ENCODE measurements at places on chromosomes 2 and 18. TPM values are rescaled to one million over a fixed set of nuclear protein-coding genes. Genes with fewer than 3 reads are reported as not detected.

- no peaks in the 10 kb centered on the region for H3K4me1 ChIP-seq
- no peak overlapping the region for H3K4me3 ChIP-seq
- H3K27ac ChIP-seq: no peak overlapping the region
- no peaks in the 10 kb centered on the region for H3K36me3 ChIP-seq
- DNase-seq: no peak
These were observed 20.9 kb upstream of the CCDC150 start for GRCh38 chr2:196618661-196619060.

CFAP53 gene
- total RNA-seq: 0.18 TPM

ALPP gene
- total RNA-seq: 0.09 TPM

POTEC gene
- not detected for total RNA-seq

GRCh38 chr2:60152226-60152833 lies 401.1 kb downstream of the BCL11A start:
- no peak for DNase-seq
- no peak overlapping the region for H3K4me3 ChIP-seq
- H3K27ac ChIP-seq: no peak overlapping the region
- no peaks in the 10 kb centered on the region for H3K27me3 ChIP-seq

WNT6 gene
- total RNA-seq: 0.09 TPM

CXCR4 gene
- total RNA-seq: 23.1 TPM

DNA sequence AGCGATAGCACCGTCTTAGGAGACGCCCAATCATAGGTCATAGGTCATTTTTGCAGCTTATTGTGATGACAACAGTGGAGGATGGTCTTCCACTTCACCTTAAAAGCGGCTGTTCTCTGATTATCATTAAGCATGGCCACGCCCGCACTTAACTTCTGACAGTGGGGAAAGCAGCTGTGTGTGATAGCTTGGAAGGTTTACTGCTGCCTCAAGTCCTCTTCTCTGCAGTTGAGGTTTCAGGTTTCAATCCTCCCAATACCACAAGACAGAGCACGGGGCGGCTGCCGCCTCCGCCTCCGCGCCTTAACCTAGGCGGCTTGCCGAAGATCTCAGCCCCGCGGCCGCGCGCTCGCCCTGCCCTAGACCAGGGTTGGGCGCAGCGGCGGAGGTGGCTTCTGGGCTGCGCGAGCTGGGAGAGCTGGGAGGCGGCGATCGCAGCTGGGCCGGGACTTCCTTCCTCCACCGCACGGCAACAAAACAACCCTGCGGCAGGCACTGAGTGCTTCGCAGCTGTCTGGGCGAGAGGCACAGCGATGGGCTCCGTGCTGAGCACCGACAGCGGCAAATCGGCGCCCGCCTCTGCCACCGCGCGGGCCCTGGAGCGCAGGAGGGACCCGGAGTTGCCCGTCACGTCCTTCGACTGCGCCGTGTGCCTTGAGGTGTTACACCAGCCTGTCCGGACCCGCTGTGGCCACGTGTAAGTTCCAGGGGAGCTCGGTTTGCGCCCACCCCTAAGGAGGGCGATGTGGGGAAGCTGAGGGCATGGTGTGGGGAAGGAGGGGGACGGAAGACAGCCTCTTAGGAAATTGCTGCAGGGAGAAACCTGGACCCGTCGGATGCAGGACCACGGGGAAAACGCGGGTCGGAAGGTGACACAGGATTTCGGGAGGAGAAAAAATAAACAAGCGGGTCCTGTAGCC lies at the start of gene RNF125:
Gene RNF125 (plus strand): TSS at position 495 of the 920 bp plus-strand sequence. CDS start 39 bp downstream, at position 534.
- H3K4me3 ChIP-seq: peak within 1 kb of the TSS; percentile 75
- peak; percentile 90 for DNase-seq
- H3K4me1 ChIP-seq: peaks cover 10% of the 10 kb centered on the region
- no peaks in the 10 kb centered on the region for H3K36me3 ChIP-seq
- H3K27ac ChIP-seq: peak within 1 kb of the TSS; percentile 85

GRCh38 chr2:242051463-242051862 lies 181.9 kb downstream of the RTP5 start:
- no peak overlapping the region for H3K4me3 ChIP-seq
- peaks cover 13% of the 10 kb centered on the region for H3K27me3 ChIP-seq
- no peaks in the 10 kb centered on the region for H3K36me3 ChIP-seq
- no peak overlapping the region for H3K27ac ChIP-seq

DNA sequence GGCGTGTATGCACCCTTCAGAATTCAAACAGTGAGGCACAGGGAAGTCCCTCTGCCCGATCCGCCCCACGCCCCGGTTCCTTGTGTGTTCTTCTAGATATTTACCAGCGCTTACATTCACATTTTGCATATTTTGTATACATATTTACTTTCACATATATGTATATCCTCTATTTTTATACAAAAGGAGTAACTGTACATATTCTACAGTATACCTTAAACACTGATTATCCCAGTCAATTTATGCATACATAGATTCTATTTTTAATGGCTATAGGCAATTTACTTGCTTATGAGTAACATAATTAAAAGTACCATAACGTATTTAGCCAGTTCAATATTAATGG lies 307 bp upstream of the DUSP11 start:
- no peaks in the 10 kb centered on the region for H3K27me3 ChIP-seq
- DNase-seq: no peak
- peaks cover 10% of the 10 kb centered on the region for H3K36me3 ChIP-seq
- no peak overlapping the region for H3K27ac ChIP-seq
